ENCODE measurements at places on chromosomes 2 and 18.

GRCh38 chr18:54737986-54738385, 90.3 kb upstream of the RAB27B start:
- DNase-seq: no peak

DNA sequence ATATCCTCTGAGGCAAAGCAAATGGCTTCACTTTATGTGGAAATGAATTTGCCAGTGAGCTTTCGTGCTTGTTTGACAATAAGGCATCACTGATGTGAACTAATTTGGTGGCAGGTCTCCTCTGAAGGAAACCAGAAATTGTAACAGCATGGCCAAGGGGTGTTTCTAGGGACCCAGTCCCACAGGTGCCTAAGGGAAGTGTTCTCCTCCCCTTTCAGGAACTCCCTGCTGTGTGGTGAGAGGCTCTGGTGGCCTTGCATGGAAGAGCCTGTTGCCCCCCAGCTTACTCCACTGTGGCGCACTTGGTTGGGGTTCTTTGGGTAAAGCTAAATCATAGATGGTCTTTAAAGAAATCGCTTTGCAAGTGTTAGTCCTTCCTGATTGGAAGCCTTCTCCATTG, 20.4 kb downstream of the RAB12 start:
- DNase-seq: no peak

GRCh38 chr18:33010149-33010548, 237.3 kb upstream of the KLHL14 start:
- no peak for DNase-seq

- DNase-seq: no peak
These were observed 44.2 kb downstream of the NLRC4 start for GRCh38 chr2:32220445-32220844.

- DNase-seq: no peak
These were observed 30.4 kb downstream of the TOGARAM2 start for GRCh38 chr2:29011418-29012060.

DNA sequence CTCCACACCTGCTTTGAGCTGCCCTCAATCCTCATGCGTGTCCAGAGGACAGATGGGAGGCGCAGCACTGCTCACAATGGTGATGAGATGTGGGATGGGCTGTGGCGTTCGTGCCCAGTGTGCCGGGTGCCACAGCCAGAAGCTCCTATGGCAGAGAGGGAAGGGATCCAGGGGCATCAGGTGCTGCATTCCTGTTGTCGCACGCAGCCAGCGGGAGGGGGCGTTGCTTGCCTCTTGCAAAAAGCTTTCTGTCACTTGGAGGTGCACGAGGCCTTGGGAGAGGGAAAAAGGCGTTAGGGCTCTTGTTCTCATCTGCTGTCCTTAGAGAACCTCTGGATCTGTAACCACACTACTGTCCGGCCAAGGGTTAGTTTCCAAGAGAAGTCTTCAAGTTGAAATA, 29.2 kb upstream of the ALLC start:
- no peak for DNase-seq

- DNase-seq: peak; percentile 93
These were observed 14.3 kb downstream of the C2orf76 start for GRCh38 chr2:119352357-119352756.

DNA sequence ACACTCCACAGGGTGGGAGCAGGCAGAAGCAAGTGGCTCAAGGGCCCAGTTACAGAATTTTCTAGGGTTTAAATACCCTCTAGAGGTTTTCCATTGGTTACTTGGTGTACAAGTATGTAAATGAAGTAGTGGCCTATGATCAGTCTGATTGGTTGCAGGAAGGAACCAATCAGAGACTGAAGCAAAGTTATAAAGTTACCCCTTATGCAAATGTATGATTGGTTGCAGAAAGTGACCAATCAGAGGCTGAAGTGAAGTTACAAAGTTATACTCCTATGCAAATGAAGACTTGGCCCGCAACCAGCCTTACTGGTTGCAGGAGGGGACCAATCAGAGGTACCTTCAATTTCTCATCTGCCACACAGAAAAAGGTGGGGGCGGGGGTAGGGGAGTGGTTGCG, 154.6 kb downstream of the INO80D start:
- DNase-seq: no peak

DNA sequence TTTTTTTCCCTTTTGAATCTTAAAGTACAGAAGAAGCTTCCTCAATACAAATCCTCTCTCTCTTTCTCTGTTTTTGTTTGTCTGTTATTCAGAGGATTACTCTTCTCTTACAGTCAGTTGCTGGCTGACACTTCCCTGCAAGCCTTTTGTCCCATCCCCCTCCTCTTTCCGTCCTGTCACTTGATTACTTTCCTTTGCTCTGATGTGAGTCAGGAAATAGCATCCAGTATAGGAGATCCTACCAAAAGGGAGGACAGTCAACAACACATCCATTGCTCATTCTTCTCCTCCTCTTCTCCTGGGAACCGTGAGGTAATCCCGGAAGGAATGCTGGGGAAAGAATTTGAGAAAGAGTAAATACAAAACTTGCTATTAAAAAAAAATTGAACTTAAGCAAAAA, 79.3 kb upstream of the SCN7A start:
- no peak for DNase-seq

GRCh38 chr2:236899950-236900640, 185.6 kb upstream of the COPS8 start:
- no peak for DNase-seq

- DNase-seq: no peak
These were observed 170.0 kb downstream of the TSN start for GRCh38 chr2:121925466-121925865.

- DNase-seq: no peak
These were observed 279.7 kb upstream of the FIGN start for GRCh38 chr2:164015328-164016123.

- no peak for DNase-seq
These were observed 136.4 kb downstream of the DYSF start for GRCh38 chr2:71589763-71590162.

DNA sequence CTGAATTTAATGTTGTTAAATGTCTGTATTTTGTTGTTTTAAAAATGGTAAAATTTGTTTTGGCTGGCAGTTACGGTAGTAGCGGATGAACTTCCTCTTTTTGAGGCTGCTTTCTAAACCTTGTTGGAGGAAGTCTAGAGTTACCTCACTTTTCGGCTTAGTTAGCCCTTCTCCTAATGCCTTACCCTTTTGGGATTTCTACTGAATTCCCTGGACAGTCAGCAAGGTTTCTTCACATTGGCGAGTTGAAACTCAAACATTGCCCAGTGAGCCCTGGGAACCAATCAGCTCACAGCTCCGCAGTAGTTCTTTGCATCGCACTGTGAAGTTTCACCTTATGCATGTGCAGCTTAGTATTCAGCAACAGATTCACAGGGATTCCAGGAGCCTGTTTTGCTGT, 55.2 kb downstream of the TMEM247 start:
- DNase-seq: no peak

- DNase-seq: no peak
These were observed 42.2 kb upstream of the RTN4 start for GRCh38 chr2:55092439-55092838.

- no peak for DNase-seq
These were observed 133.5 kb upstream of the HAAO start for GRCh38 chr2:42925742-42926433.

- DNase-seq: no peak
These were observed 42.5 kb upstream of the ACADL start for GRCh38 chr2:210267698-210268097.

DNA sequence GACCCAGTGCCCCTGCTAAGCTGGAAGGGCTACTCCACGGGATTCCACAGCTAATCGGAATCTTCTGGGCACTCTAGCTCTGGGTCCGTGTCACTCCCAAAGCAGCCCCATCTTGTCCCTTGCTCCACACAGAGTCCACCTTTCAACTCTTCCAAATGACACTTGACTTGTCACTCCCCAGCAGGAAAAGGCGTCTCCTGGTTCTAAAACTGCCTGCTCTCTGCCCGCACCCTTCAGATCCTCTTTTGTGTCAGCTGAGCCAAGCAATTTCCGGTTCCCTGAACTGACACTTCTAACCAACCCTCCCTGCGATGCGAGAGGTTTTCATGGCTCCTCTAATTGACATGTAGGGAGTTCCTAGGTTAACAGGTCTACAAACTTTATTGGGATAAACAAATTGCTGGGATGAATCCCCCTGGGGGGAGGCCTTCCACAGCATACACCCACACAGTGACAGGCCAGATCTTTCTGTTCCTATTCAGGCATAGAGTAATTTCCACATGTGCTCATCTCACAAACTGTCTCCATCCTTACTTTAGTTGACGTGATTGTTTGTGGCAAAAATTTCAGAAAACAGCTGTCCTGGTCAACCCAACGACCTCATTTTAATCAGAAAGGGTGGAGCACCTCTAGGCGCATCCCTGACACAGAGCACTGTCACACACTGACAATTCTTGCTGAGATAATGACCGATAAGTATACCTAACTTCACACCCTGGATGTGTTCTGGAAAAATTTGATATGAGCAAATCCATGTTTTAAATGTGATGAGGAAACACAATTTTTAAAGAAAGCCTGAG, 104.9 kb downstream of the RBMS1 start:
- no peak for DNase-seq

DNA sequence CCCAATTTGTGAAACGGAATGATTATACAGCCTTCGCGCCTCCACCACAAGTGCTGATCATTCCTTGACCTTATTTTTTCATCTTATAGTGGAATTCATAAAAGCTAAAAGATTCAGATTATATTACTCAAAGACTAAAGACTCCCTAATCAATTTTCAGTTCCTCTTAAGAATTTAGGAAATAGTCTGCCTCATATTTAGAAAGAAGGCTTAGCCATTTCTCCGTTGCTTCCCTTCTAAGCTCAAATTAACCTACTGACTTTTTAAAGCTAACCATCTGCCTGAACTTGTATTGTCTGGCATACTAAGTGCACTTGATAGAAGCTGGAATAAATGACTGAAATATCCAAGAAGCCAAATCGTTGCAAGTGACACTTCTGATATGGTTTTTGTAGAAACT, 44.7 kb downstream of the HNRNPLL start:
- no peak for DNase-seq

GRCh38 chr2:241629762-241630435, 7.1 kb downstream of the THAP4 start:
- DNase-seq: no peak

DNA sequence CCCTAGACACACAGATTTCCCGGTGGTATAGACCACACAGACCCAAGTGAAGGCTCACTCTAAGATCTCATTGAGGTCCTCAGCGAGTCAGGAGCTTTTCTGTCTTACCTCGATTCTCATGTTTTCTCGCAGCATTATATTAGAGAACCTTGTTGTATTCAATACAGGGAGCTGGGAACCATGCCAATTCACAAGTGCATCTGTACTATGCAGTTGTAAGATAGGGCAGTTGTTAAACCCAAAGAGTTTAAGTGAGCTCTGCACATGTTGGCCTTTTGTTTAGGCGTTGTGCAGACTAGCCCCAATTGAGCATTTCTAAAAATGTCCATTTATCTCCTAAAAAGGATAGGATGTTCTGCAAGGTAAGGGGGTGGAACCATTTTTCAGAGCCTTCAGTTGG, 59.6 kb downstream of the FEZ2 start:
- DNase-seq: no peak

- no peak for DNase-seq
These were observed 171.4 kb downstream of the SETBP1 start for GRCh38 chr18:44851856-44852621.

GRCh38 chr18:26335156-26335555, 108.9 kb downstream of the TAF4B start:
- DNase-seq: no peak

GRCh38 chr2:223588251-223588650, 13.9 kb downstream of the SCG2 start:
- no peak for DNase-seq

Data from LNCaP clone FGC (cell line).